Fibroblast of lung (primary cell): ENCODE measurements at places on chromosomes 3 and 15. TPM values are rescaled to one million over a fixed set of nuclear protein-coding genes. Genes with fewer than 3 reads are reported as not detected.
A peak's percentile ranks its signal among the peaks of the same experiment; 100 is the strongest.

SUCLG2 gene
- total RNA-seq = 64.2 and 87.4 TPM in 2 replicates

- no peak for DNase-seq
- no peak overlapping the region for H3K4me3 ChIP-seq
- H3K36me3 ChIP-seq = no peaks in the 10 kb centered on the region
- H3K27ac ChIP-seq = no peak overlapping the region
- H3K27me3 ChIP-seq = no peaks in the 10 kb centered on the region
Observed at GRCh38 chr15:45892182-45892581, 257.4 kb downstream of the SQOR start.

GRCh38 chr3:31851278-31851677 is 129.8 kb downstream of the OSBPL10 start:
- H3K27me3 ChIP-seq = no peaks in the 10 kb centered on the region
- DNase-seq = no peak
- H3K36me3 ChIP-seq = no peaks in the 10 kb centered on the region

DNA sequence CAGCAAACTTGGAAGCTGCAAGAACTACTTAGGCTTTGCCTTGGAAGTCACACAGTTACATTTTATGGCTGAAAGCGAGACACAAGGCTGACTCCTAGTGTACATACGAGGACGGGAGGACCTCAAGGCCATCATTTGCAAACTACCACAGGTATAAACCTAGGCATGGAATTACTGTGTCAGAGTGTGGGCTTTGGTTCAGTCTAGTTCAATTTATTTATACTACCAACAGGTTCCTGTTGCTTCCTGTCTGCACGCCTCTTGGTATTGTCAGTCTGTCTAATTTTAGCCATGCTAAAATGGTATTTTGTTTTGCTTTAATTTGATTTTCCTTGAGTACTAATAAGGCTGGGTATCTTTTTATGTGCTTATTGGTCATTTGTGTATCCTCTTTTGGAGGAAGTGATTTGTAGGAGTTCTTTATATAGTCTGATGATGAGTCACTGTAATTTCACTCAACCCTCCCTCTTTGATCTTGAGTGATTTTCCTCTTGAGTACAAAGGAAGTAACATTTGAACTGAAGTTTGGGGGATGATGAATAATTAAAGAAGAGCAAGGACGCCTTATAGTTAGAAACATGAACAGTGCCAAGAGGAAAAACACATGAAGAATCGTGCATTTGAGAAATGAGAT is 8.2 kb downstream of the ANKRD34C start:
- no peaks in the 10 kb centered on the region for H3K36me3 ChIP-seq
- no peaks in the 10 kb centered on the region for H3K27me3 ChIP-seq
- H3K4me1 ChIP-seq = no peaks in the 10 kb centered on the region
- H3K27ac ChIP-seq = no peak overlapping the region

COX5A gene
- total RNA-seq = 33.1 and 41.9 TPM in 2 replicates

DNA sequence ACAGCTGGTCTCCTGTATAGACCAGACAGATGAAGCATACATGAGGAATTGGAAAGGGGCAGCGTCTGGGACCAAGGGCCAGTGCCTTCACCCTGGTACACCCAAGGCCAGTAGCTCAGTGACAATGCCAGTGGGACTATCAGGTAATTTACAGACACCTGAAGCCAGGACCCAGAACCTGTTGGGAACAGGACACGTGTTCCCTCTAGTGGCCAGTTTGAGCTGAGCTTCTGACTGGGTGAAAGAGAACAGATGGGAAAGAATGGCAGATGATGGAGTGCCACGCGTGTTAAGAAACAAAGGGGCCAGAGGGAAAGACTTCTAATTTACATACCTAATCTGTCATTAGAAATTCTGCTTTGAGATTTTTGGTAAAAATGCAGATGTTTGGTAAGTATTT is 5.1 kb upstream of the SLC25A38 start:
- H3K4me3 ChIP-seq = no peak overlapping the region
- DNase-seq = peak; percentile 5
- peaks cover 3% of the 10 kb centered on the region for H3K4me1 ChIP-seq
- no peaks in the 10 kb centered on the region for H3K36me3 ChIP-seq

- no peak overlapping the region for H3K27ac ChIP-seq
- no peaks in the 10 kb centered on the region for H3K27me3 ChIP-seq
Observed at GRCh38 chr3:57142411-57142723, 22.8 kb downstream of the IL17RD start.

DNA sequence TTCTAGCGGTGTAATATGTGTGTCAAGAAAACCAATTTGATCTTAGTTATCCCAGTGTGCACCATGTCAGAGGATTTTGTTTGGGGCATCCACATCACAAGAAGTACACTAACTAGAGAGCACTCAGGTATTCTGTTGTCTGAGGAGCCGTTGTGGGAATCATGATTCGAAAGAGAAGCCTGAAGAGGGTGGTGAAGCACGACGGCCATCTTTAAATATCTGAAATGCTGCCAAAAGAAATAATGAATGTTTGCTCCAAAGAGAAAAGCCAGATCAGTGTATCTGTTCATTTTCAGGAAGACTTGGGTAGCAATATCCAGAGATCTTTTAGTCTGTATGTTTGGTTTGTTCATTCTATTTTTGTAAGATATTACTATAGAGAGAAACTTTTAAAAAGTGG is 180.7 kb downstream of the KLHL25 start:
- no peak overlapping the region for H3K27ac ChIP-seq
- DNase-seq = no peak
- H3K27me3 ChIP-seq = no peaks in the 10 kb centered on the region

GRCh38 chr15:32852771-32853170 is 135.0 kb downstream of the GREM1 start:
- no peak overlapping the region for H3K4me3 ChIP-seq
- DNase-seq = no peak
- H3K27ac ChIP-seq = peak overlapping the region; percentile 94
- H3K4me1 ChIP-seq = peaks cover 36% of the 10 kb centered on the region

GRCh38 chr15:27454281-27455075 is 483.5 kb downstream of the GABRG3 start:
- no peaks in the 10 kb centered on the region for H3K4me1 ChIP-seq
- H3K4me3 ChIP-seq = no peak overlapping the region
- no peaks in the 10 kb centered on the region for H3K27me3 ChIP-seq
- no peaks in the 10 kb centered on the region for H3K36me3 ChIP-seq

GRCh38 chr15:58378241-58379085 is 53.3 kb upstream of the LIPC start:
- H3K27ac ChIP-seq = no peak overlapping the region
- H3K27me3 ChIP-seq = no peaks in the 10 kb centered on the region
- peak; percentile 60 for DNase-seq
- no peaks in the 10 kb centered on the region for H3K4me1 ChIP-seq

- H3K4me3 ChIP-seq = no peak overlapping the region
- no peaks in the 10 kb centered on the region for H3K27me3 ChIP-seq
- H3K27ac ChIP-seq = no peak overlapping the region
- no peaks in the 10 kb centered on the region for H3K36me3 ChIP-seq
- H3K4me1 ChIP-seq = no peaks in the 10 kb centered on the region
- DNase-seq = no peak
Observed at GRCh38 chr3:145055375-145056076, 1083.9 kb downstream of the DIPK2A start.

GRCh38 chr3:63968612-63969350 is 54.5 kb downstream of the PSMD6 start:
- peak; percentile 63 for DNase-seq
- H3K36me3 ChIP-seq = no peaks in the 10 kb centered on the region
- peak overlapping the region; percentile 43 for H3K27ac ChIP-seq

GRCh38 chr3:10463533-10464434 is 41.6 kb downstream of the ATP2B2 start:
- no peaks in the 10 kb centered on the region for H3K36me3 ChIP-seq
- DNase-seq = no peak
- no peaks in the 10 kb centered on the region for H3K4me1 ChIP-seq

- no peaks in the 10 kb centered on the region for H3K4me1 ChIP-seq
- H3K36me3 ChIP-seq = peaks cover 7% of the 10 kb centered on the region
- no peak overlapping the region for H3K4me3 ChIP-seq
- no peak for DNase-seq
- H3K27ac ChIP-seq = no peak overlapping the region
- no peaks in the 10 kb centered on the region for H3K27me3 ChIP-seq
Observed at GRCh38 chr15:99135194-99135593, 30.3 kb downstream of the SYNM start.

GRCh38 chr3:192573240-192573639 is 154.1 kb downstream of the FGF12 start:
- DNase-seq = no peak
- H3K4me1 ChIP-seq = no peaks in the 10 kb centered on the region
- H3K36me3 ChIP-seq = no peaks in the 10 kb centered on the region

- H3K4me3 ChIP-seq = no peak overlapping the region
- H3K27me3 ChIP-seq = no peaks in the 10 kb centered on the region
- DNase-seq = no peak
Observed at GRCh38 chr3:169171739-169172138, 491.8 kb downstream of the MECOM start.

DNA sequence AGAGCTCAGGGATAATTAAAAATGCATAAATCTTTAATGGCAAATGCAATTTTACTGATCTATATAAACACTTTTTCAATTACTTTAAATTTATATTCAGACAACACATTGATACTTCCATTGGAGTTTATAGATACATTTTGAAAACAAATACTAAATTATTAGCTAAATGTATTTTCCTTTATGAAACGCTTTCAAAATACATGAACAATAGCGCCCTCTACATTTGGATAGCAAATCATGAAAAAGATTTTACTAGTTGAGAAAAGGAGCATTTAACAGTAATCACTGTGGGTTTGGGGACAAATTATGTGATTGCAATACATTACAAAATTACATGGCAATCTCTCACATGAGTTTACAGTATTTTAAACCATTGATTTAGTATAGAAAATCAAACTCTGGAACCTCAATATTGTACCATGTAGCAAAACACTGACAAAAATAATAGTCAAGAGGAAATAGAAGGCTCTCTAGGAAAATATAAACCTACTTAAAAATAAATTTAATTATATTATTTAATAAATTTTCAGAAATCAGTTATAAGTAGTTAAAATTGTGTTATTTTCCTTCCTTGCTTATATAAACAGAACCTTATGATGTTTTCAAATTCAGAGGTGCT is 207.9 kb downstream of the ZIC1 start:
- peak; percentile 56 for DNase-seq
- H3K4me1 ChIP-seq = no peaks in the 10 kb centered on the region
- H3K36me3 ChIP-seq = no peaks in the 10 kb centered on the region
- H3K27ac ChIP-seq = no peak overlapping the region

EPHB1 gene
- total RNA-seq = 0.50 TPM in 1 of 2 replicates, not detected in the other

- DNase-seq = no peak
- H3K27me3 ChIP-seq = no peaks in the 10 kb centered on the region
- H3K4me1 ChIP-seq = no peaks in the 10 kb centered on the region
Observed at GRCh38 chr15:68734352-68734751, 86.3 kb downstream of the ANP32A start.

GRCh38 chr3:141392897-141393734 is 24.8 kb downstream of the ZBTB38 start:
- H3K27ac ChIP-seq = no peak overlapping the region
- peaks cover 3% of the 10 kb centered on the region for H3K36me3 ChIP-seq
- H3K4me3 ChIP-seq = no peak overlapping the region
- no peaks in the 10 kb centered on the region for H3K27me3 ChIP-seq
- H3K4me1 ChIP-seq = peaks cover 2% of the 10 kb centered on the region

DNA sequence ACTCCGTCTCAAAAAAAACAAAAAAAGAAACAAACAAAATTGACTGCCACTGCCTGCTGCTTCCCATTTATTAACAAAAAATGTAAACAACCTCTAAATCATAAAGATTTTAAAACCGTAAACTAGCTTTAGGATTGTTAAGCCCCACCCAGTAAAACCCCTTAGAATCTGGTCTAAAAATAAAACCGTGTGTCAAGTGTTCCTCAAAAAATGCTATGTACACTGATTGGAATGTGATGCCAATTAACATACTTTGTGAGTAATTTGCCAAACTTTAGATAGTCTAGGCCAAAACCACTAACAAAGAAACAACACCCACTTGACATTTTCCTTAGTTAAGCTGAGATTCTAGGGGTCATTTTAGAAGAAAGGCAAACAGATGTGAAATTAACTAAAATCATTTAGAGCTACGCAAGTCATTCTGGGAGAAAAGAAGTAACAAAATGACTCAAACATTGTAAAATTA is 5.3 kb downstream of the RAF1 start:
- H3K4me1 ChIP-seq = peaks cover 15% of the 10 kb centered on the region
- H3K27ac ChIP-seq = peak overlapping the region; percentile 80
- H3K27me3 ChIP-seq = no peaks in the 10 kb centered on the region
- H3K4me3 ChIP-seq = peak overlapping the region; percentile 9
- peak; percentile 94 for DNase-seq
- H3K36me3 ChIP-seq = no peaks in the 10 kb centered on the region

CHDH gene
- 0.77 and 0.83 TPM in 2 replicates for total RNA-seq

LDHAL6B gene
- not detected in 2 replicates for total RNA-seq

GRCh38 chr3:190458040-190458439 is 8.3 kb upstream of the TMEM207 start:
- H3K4me1 ChIP-seq = no peaks in the 10 kb centered on the region
- no peak overlapping the region for H3K27ac ChIP-seq
- H3K27me3 ChIP-seq = no peaks in the 10 kb centered on the region
- no peaks in the 10 kb centered on the region for H3K36me3 ChIP-seq
- H3K4me3 ChIP-seq = no peak overlapping the region

DNA sequence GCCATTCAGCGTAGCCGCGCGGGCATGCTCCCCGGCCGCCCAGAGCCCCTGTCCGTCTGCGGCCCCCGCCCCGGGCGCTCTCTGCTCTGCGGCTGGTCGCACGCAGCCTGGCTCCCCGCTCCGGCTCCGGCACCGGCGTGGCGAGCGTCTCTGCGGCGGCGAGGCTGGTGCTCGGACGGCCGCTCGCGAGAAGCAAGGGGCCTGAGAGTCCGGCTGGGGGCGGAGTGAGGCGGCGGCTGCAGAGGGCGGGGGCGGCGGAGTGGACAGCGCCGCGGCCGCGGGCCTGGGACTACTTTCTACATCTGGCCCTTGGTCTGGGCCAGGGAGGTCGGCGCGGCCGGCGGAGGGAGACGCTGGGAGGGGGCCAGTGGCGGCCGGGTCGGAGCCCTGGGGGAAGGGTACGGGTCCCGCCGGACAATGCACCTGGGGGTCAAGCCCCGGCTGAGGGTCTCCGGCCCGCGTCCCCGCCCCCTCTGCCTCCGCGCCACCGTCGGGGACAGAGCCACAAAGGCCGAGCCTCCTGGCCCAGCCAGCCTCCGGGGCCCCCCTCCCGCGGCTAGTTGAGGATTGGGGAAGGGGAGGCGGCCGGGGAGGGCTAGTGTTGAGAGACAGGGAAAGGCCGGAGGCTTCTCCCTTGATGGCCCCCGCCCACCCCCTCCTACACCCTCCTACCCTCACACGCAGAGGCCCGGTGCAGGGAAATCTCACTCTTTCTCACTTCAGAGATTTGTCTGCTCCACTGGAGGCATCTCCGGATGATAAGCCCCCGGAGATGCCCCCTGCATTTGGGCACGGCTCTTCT is at the start of gene PRTG:
Gene PRTG (minus strand): TSS at position 226 of the 802 bp plus-strand sequence. CDS start 221 bp downstream, at position 5.
- H3K27ac ChIP-seq = peak within 1 kb of the TSS; percentile 27
- DNase-seq = peak; percentile 87
- peaks cover 3% of the 10 kb centered on the region for H3K27me3 ChIP-seq

DNA sequence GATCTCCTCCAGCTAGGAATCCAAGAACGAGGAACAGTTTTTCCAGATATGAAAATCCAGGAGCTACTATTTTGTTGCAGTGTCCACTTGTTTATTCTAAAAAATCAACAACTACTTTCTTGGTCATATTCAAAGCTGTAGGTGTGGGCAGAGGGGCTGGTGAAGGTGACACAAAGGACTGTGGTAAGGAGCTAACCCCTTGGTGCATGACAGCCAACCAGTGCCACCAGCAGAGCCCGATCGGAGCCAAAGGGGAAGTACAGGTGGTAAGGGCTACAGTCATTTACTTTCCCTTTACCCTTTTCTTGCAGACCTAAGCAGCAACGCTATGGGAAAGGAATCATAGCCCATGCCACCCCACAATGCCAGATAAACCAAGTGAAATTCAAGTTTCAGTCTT is 30.7 kb downstream of the PLA1A start:
- no peak overlapping the region for H3K27ac ChIP-seq
- H3K36me3 ChIP-seq = no peaks in the 10 kb centered on the region
- DNase-seq = no peak
- H3K27me3 ChIP-seq = no peaks in the 10 kb centered on the region
- H3K4me3 ChIP-seq = no peak overlapping the region
- peaks cover 3% of the 10 kb centered on the region for H3K4me1 ChIP-seq

ALDH1L1 gene
- total RNA-seq = not detected in 2 replicates
